ENCODE measurements at places on chromosomes 5 and 9. TPM values are rescaled to one million over a fixed set of nuclear protein-coding genes. Genes with fewer than 3 reads are reported as not detected.

PHYHD1 gene
- 46.1 TPM for total RNA-seq

BHMT gene
- not detected for total RNA-seq

FBXL7 gene
- 30.4 TPM for total RNA-seq

RARS1 gene
- total RNA-seq, result 24.5 TPM

- DNase-seq, result no peak
Observed at GRCh38 chr9:18338042-18338441, 135.9 kb upstream of the ADAMTSL1 start.

DNA sequence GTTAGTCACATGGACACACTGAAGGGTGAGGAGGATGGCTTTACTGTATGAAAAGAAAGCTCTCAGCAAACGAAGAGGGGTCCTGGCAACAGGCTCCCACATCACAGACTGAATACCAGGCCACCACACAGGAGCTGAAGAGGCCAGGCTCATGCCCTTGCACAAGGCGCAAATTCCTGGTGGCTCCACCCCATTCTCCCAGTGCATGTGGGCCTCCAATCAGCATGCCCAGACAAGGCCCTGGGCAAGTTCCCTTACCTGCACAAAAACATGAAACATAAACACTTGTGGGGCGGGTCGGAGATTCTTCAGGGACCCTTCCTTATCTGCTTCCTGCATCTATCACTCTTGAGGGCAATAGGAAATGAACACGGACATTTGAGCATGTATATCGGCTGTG lies 935.8 kb upstream of the EDIL3 start:
- no peak for DNase-seq

GRCh38 chr5:6490693-6491092 lies 42.0 kb downstream of the UBE2QL1 start:
- no peak for DNase-seq

GRCh38 chr5:124839371-124839998 lies 93.0 kb upstream of the ZNF608 start:
- no peak for DNase-seq

DNA sequence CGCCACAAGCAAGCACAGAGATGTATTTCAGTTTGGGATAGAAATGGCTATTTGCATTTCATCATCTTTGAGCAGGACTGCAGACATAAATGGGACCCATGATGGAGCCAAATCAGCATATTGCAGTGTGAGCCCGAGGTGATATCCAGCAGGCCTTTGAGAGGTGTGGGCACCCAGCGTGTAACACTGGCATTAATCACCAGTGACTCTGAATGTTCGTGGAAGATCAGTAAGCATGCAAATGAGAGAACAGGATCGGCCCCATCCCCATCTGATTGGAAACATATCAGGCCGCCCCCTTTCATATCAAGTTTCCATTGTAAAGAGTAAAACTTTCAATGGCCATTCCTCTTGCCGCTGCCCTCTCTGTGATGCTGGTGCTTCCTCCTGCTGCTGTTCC lies 84.0 kb downstream of the GTF3C4 start:
- DNase-seq, result no peak

Data from ascending aorta (tissue), 2 donors.